ENCODE measurements at places on chromosomes 3 and 15.
A peak's percentile ranks its signal among the peaks of the same experiment; 100 is the strongest.

DNA sequence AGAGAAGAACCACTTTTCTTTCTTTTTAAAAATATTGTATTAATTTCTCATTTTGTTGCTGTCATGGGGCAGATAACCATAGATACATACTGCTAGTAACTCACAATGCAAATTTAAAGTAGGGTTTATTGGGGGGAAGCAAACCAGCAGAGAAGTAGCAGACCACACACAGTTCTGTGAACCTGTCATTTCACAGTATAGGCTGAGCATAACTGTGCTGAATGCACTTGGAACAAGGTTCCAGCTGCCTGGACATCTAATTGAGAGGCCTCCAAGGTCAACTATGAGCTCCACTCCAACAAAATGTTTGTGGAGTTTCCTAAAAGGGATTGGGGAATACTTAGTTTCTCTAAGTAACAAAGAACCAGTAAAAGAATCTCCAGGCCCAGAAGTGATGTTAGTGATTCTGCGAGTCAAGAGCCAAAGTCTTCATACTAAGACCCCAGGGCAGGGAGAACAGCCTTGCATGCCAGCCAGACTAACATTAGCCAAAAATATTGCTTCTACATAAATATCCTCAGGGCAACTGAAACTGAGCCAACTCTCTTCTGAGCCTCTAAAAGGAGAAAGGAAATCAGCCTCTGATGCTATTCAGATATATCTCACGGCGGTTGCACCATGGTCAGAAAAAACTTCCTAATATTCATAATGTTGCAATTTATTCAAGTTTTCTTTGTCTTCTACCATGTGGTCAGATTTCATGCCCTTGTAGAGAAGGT, 856.4 kb upstream of the ALCAM start:
- DNase-seq: no peak
- H3K27me3 ChIP-seq: no peaks in the 10 kb centered on the region
- no peak overlapping the region for H3K27ac ChIP-seq
- no peaks in the 10 kb centered on the region for H3K36me3 ChIP-seq

DNA sequence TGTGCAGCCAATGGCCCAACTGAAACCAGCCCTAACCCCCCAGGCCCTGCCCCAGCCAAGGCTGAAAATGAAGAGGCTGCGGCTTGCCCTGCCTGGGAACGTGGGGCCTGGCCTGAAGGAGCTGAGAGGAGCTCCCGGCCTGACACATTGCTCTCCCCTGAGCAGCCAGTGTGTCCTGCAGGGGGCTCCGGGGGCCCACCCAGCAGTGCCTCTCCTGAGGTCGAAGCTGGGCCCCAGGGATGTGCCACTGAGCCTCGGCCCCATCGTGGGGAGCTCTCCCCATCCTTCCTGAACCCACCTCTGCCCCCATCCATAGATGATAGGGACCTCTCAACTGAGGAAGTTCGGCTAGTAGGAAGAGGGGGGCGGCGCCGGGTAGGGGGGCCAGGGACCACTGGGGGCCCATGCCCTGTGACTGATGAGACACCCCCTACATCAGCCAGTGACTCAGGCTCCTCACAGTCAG, 11.2 kb downstream of the MAP1A start:
- H3K36me3 ChIP-seq: no peaks in the 10 kb centered on the region
- no peaks in the 10 kb centered on the region for H3K27me3 ChIP-seq
- peaks cover 6% of the 10 kb centered on the region for H3K4me1 ChIP-seq
- no peak for DNase-seq

DNA sequence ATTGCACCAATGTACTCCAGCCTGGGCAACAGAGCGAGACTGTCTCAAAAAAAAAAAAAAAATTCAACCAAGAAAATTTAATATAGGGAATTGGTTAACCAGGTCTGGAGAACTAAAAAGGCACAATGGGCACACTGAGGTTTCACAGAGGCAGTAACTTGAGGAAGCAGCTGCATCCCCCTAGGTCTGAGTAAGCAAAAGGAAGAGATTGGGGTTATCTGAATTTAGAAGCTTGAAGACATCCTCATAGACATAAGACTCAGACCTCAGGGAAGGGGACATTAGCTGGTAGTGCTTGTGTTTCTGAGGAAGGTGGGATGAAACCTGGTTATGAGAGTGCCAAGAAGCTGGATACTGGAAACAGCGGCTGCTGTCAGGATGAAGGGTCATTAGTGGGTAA, 50.1 kb upstream of the LEKR1 start:
- DNase-seq: no peak
- no peak overlapping the region for H3K4me3 ChIP-seq
- H3K36me3 ChIP-seq: no peaks in the 10 kb centered on the region
- no peaks in the 10 kb centered on the region for H3K27me3 ChIP-seq

DNA sequence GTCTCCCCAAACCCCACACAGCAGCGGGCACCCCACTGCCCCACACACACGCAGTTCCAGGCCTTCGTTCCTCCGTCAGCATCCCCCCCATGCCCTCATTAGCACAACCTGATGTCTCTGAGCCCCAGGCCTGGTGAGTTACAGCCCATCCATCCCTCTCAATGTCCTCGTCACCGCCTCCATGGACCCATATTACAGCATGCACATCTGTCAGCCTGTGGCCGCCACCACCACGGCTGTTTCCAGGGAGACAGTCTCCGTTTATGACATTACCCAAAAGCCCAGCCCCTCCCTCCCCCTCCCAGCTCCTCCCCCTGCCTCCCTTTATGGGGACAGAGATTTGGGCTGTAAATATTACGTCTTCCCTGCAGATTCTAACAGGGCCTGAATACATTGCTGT, 143.1 kb upstream of the LINGO1 start:
- no peak overlapping the region for H3K4me3 ChIP-seq
- DNase-seq: no peak
- H3K4me1 ChIP-seq: no peaks in the 10 kb centered on the region
- no peak overlapping the region for H3K27ac ChIP-seq
- H3K36me3 ChIP-seq: no peaks in the 10 kb centered on the region

DNA sequence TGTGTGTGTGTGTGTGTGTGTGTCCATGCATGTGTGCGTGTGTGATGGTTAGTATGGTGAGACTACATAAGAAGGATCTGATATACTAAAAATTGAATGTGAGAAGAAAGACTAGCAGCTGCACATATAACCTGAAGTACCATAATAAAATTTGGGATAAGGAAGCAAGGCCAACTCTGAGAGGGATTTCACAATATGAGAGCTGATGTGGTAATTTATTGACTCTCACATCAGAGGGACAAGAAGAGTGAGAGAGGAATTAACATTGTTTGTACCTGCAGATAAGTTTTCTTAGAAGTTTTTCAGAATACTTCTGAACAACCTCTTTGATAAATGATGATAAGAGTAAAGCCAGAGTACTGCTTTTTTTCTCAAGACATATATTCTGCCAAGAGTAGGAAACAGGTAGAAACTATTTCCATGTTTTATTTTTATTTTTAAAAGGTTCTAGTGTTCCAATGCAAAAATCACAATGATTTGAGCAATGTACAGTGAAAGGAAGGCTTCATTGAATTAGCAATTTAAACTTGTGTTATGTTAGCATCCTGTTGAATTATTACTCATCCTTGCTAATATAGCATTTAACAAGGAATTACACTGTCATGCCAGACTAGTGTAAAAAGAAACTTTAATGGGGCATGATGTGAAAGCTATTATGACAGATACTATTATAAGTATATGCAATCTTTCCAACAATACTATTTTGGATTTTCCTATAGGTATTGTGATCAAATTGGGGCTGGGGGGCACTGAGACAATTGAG, 415.5 kb upstream of the ARPP21 start:
- DNase-seq: no peak
- H3K27me3 ChIP-seq: no peaks in the 10 kb centered on the region

- H3K27me3 ChIP-seq: no peaks in the 10 kb centered on the region
- no peak overlapping the region for H3K4me3 ChIP-seq
- peaks cover 16% of the 10 kb centered on the region for H3K36me3 ChIP-seq
- DNase-seq: no peak
These were observed 9.2 kb downstream of the BTBD1 start for GRCh38 chr15:83057696-83058376.

- H3K27me3 ChIP-seq: no peaks in the 10 kb centered on the region
- H3K36me3 ChIP-seq: no peaks in the 10 kb centered on the region
- DNase-seq: no peak
- no peak overlapping the region for H3K27ac ChIP-seq
These were observed 64.8 kb upstream of the TMEM108 start for GRCh38 chr3:132973441-132973840.

GRCh38 chr15:40065166-40065565, 26.2 kb upstream of the SRP14 start:
- no peak for DNase-seq
- no peaks in the 10 kb centered on the region for H3K27me3 ChIP-seq
- no peaks in the 10 kb centered on the region for H3K4me1 ChIP-seq

GRCh38 chr3:119743921-119744320, 38.0 kb upstream of the NR1I2 start:
- H3K4me1 ChIP-seq: no peaks in the 10 kb centered on the region
- no peak for DNase-seq
- H3K27me3 ChIP-seq: no peaks in the 10 kb centered on the region
- H3K36me3 ChIP-seq: no peaks in the 10 kb centered on the region
- no peak overlapping the region for H3K4me3 ChIP-seq
- no peak overlapping the region for H3K27ac ChIP-seq

DNA sequence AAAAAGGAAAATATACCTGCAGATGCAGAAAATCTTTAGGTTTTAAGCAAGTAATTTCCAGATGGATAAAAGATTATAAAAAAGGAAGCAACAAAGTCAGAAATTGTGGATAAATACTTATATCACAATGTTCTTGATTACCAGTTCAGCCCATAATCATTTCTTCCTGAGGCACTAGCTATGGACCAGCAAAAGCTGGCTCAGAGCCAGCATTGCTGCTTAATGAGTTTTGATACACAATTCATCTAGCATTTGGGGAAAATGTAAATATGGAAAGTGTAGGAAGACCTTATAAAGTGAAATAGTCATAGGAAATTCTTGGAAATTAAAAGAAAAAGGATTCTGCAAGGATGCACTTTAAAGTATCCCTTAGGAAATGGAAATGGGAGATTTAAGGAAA, 168.3 kb upstream of the GBE1 start:
- H3K36me3 ChIP-seq: no peaks in the 10 kb centered on the region
- no peak overlapping the region for H3K27ac ChIP-seq
- no peak for DNase-seq

DNA sequence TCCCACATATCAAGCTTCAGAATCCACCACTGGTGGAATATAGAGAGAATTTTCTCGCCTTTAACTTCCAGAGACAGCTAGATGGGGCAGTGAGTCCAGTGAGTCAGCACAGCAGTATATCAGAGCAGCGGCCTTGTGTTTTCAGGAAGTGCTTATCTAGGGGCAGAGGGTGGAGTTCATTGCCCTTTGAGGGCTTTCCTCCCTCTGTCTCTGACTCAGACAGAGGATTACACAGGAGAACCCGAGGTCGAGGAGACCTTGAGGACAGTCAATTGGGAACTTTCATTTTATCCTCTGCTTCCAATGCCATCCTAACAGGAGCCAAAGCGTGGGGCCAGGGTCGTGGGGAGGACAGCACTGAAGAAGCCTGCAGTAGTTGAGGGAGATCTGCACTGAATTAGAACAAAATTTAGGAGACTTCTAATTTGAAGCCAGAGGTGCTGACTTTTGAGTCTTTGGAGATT, 109.6 kb upstream of the UMPS start:
- no peak overlapping the region for H3K4me3 ChIP-seq
- no peaks in the 10 kb centered on the region for H3K27me3 ChIP-seq
- H3K36me3 ChIP-seq: no peaks in the 10 kb centered on the region
- peak; percentile 9 for DNase-seq

DNA sequence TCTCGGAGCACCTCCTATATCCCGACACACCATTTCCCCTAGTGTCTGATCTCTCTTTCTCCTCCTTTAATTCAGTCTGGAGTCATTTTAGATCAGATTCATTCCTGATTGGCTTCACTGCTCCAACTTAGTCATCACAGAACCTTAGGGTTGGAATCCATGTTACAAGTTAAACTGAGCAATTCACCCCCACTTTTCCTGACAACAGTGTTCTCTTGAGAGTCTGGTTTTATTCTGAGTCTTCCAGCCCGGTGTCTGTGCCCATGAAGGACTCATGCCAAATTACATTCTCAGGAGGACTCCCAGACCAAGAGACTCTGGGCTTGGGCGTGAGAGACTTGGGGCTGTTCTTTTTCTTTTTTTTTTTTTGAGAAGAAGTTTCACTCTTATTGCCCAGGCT, 57.5 kb downstream of the LPP start:
- no peaks in the 10 kb centered on the region for H3K4me1 ChIP-seq
- no peak overlapping the region for H3K4me3 ChIP-seq
- H3K27me3 ChIP-seq: no peaks in the 10 kb centered on the region
- DNase-seq: no peak
- no peak overlapping the region for H3K27ac ChIP-seq

DNA sequence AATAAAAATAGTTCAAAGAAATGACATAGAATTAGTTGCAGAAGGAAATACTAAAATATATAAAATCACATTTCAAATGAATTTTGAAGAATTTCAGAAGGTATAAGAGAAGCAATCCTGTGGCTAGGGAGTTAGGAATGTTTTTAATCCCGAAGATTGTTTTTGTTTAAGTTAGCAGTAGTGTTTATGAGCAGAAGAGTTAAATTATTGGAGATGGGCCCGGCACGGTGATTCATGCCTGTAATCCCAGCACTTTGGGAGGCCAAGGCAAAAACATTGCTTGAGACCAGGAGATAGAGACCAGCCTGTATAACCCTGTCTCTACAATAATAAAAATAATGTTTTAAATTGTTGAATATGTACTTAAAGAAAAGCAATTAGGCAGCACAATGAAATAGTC, 432.5 kb downstream of the MFSD1 start:
- H3K27me3 ChIP-seq: no peaks in the 10 kb centered on the region
- no peak overlapping the region for H3K27ac ChIP-seq
- H3K36me3 ChIP-seq: no peaks in the 10 kb centered on the region
- no peak overlapping the region for H3K4me3 ChIP-seq
- H3K4me1 ChIP-seq: no peaks in the 10 kb centered on the region
- DNase-seq: no peak

DNA sequence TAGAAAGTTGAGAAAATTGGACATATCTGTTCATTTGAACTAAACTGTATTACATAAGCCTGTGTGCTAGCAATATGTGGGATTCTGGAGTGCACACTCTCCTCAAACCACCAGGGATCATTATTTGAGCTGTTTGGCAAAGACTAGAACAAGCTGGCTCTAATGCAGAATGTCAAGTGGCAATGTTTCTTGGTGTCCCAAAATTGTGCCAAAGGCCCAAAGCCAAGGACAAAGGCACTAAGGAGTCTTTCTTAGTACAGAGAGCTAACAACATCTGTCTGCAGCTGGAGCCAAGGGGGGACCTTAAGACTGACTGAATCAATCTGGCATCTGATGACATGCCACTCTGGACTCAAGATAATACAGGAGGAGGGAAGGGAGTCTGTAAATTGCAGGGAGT, 76.7 kb upstream of the STRIT1 start:
- no peaks in the 10 kb centered on the region for H3K4me1 ChIP-seq
- H3K4me3 ChIP-seq: no peak overlapping the region
- no peaks in the 10 kb centered on the region for H3K27me3 ChIP-seq
- DNase-seq: no peak
- no peak overlapping the region for H3K27ac ChIP-seq

GRCh38 chr3:104943974-104944373, 422.7 kb upstream of the ALCAM start:
- H3K36me3 ChIP-seq: no peaks in the 10 kb centered on the region
- H3K4me1 ChIP-seq: no peaks in the 10 kb centered on the region
- H3K27me3 ChIP-seq: no peaks in the 10 kb centered on the region
- H3K4me3 ChIP-seq: no peak overlapping the region
- H3K27ac ChIP-seq: no peak overlapping the region
- DNase-seq: no peak

- peaks cover 29% of the 10 kb centered on the region for H3K4me1 ChIP-seq
- H3K4me3 ChIP-seq: no peak overlapping the region
- no peak for DNase-seq
- peaks cover under 1% of the 10 kb centered on the region for H3K36me3 ChIP-seq
- H3K27me3 ChIP-seq: no peaks in the 10 kb centered on the region
These were observed 3.2 kb upstream of the LSG1 start for GRCh38 chr3:194675081-194675640.

All from CD4-positive, alpha-beta memory T cell (primary cell).